ENCODE measurements at places on chromosomes 6 and 20.

DNA sequence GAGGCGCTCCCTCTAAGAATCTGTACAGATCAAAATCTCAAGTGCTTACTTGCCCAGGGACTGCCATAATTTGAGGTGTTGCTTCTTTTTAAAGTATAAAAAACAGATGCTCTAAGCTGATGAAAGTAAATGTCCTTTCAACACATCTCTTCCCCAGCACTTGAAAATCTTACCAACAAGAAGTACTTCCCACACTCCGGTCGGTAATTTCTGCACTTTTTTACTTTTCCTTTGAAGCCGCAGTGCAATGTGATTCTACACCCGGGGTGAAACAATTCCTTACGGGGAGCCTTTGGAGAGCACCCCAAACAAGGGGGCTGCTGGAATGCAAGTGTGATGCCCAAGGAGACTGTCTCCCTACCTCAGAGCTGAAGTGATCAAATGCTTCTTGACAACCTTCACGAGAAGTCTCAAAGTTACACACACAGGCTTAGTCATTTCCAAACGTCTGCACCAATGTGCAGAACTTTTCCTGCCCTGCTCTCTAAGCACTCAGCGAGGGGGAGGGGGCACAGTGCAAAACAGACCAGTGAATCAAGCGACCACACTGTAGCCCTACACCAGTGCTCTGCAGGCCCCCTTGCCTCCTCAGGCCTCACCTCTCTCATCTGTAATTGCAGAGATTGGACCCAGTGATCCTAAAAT, 56.7 kb downstream of the ATXN1 start:
- DNase-seq = no peak

- DNase-seq = no peak
Measured at GRCh38 chr20:46807998-46808397, 86.6 kb upstream of the EYA2 start.

GRCh38 chr20:48685300-48685699, 142.5 kb downstream of the PREX1 start:
- no peak for DNase-seq

GRCh38 chr6:142914937-142915697, 29.9 kb downstream of the HIVEP2 start:
- no peak for DNase-seq

- DNase-seq = no peak
Measured at GRCh38 chr6:41430875-41431274, 95.5 kb downstream of the NCR2 start.

DNA sequence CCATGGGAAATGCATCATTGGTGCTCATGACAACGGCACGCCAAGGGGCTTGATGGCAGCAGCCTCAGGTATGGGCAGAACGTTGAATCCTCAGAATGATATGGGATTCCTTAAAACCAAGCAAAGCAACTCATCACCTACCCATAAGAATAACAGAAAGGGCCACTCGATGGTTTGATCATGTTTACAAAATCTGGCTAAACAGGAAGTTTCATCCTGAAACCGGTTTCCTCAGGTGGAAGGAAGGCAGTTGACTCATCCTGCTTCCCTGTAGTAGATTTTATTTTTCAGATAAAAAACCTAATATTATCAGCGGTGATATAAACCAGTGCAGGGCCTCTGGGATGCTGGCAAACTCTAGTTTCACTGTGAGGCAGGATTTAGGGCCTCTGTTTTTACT, 136.9 kb upstream of the AGPAT4 start:
- DNase-seq = no peak

- DNase-seq = no peak
Measured at GRCh38 chr6:132465530-132466485, 47.1 kb downstream of the STX7 start.

DNA sequence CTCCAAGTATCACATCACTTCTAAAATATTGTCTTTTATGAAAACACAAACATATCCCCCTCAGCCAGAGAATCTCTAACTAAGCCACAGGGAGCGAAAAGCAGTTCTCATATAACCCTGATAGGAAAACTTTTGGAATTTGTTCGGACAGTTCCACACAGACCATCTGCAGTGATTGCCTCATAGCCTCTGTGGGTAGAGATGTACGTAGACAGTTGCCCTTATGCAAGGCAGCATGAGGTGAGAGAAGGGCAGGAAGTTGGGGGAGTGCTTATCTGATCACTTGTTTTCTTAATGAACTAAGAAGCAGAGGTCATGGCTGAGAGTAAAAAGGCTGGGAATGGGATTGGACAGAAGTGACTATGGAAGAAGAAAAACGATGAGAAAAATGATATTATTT, 39.6 kb downstream of the SLC23A2 start:
- no peak for DNase-seq

GRCh38 chr20:48772183-48772976, 55.4 kb downstream of the PREX1 start:
- DNase-seq = no peak

DNA sequence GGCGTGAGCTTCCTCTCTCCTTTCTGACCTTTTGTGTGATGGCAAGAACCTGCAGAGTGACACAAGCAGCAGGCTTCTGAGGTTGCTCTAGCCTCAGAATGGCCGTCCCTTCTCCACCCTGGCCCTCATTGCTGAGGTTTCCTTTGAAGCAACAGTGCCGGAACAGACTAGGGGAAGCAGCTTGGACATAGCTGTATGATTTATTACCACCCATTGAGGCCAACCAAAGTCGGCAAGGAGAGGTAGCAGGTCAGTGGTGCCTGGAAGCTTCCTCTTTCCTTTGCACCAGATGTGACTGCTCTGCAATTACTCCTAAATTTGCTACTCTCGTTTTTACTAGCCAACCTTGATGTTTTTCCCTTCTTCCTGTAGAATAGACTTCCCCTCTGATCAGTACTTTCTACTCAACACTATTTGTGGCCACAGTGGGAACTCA, 31.4 kb downstream of the PTPN1 start:
- DNase-seq = no peak

DNA sequence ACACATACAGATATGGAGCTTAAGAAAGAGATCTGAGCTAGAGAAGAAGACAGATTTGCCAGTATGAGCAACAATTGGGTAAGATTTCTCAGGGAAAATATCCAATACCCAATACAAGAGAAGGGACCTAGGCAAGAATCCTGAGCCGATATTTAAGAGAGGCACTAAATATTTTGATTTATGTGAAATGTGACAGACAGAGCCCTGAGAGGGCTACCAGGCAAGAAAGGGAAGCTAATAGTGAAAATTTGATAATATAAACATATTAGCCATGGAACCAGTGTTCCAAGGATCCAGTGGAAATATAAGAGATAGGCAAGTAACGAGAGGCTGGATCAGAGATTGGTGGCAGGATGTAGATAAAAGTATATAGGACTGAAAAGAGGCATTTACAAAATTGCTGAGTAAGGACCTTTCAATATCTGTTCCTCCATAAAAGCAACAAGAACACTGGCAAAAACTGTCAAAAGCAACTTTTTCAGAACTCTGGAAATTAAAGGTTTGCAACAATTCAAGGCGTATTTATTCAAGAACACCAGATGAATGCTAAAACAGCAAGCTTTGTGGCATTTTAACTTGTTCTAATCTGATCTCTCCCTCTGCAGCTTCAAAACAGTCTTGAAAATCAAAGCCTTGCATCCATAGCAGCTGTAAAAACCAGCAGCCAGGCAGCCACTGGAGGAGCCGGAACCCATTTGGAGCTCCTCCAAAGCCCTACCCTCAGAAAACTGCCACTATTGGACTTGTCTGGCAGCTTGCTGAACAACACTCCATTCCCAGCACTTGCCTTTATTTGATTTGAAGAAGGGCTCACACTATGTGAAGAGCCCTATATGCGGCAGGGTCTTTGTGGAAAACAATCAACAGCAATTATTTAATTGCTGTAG, 58.8 kb downstream of the REV3L start:
- peak; percentile 41 for DNase-seq

- no peak for DNase-seq
Measured at GRCh38 chr20:1536893-1537730, 20.4 kb downstream of the SIRPD start.

DNA sequence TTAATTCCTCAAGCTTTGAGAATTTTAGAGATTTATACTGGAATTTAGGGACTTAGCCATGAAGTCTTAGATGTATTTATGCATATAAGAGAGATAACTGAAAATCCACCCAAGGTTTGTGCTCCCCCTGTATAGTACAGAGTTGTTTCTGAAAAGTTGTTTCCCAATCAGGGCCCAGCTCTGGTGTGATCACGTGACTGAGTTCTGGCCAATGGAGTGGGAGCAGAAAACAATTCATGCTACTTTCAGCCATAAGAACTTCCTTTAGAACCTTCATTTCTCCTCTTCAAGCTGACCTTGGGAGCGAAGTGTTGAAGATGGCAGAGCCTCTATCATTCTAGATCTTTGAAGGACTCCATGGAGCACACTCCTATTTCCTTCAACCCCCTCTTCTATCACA, 151.0 kb downstream of the RCAN2 start:
- no peak for DNase-seq

DNA sequence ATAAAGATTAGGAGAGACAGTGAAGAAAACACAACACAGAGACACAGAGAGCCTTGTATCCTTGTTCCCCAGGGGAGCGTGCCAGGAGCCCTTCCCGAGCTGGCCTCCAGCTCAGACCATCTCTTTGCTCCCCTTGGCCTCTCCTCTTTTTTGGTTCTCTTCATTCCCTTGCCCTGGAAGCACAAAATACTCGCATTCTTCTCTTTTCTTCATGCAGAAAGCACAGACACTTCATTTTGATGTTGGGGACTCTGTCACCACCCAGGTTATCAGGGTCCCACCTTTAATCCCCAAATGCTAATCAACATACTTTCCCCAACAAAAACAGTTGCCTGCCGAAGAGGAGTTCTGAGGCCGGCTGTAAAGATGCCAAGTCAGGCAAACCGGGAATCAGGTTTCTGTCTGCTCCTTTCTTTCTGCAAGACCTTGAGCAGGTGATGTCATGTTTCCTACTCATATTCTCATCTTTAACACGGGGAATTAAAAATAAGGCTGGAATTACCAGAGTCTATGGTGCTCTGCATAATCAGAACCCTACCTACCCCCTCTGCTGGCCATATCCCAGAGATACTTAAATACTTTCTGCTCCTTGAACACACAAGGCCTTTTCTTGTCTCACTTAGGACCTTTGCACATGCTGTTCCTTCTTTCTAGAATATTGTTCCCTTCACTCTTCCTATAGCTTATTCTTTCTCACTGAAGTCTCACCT, 21.7 kb downstream of the TGM6 start:
- no peak for DNase-seq

GRCh38 chr6:104788400-104788799, 71.3 kb downstream of the HACE1 start:
- DNase-seq = no peak

DNA sequence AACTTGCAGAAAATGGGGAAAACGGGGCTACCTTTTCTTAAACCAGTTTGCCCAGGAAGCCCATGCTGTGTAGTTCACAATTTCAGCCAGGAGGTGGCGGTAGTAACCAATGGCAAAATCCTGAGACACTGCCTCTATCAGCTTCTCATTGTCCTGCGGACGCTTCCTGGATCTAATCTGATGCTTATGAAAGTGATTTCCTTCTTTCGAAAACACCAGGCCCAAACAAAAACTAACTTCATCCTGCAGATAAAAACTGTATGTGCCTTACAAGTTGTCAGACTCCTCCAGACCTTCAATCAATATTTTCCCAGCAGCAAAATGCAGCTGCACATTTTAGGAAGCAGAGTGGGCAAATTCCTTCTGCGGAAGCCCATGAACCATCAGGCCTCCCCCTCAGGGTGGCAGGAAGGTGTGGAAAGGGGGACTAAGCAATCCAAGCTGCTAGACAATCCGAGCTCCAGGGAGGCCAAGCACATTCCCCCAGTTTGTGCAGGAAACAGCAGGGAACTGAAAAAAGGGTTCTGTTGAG, 88.5 kb downstream of the LY86 start:
- DNase-seq = peak; percentile 40

DNA sequence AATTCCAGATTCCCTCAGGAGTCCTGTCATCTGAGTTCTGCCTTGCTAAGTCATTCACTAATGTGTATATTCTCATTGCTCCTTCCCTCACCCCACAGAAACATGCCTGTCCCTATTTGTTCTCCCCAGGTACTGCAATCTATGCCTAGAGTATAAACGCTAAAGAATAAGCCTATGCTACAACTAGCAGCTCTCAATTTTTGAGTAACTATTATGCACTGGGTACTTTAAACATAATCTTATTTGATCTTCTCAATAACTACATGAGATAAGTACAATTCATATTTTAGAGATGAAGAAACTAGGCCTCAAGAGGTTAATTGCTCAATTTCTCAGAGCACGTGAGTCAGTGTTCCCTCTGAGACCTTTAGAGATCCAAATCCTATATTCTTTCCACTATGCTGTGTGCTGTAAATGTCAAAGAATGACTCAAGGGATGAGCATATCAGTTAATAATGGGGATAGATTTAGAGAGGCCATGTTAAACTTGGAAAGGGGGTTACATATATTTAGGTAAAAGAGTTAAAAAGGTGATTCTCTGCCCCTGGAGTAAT, 423.8 kb upstream of the ADGRB3 start:
- DNase-seq = no peak

- no peak for DNase-seq
Measured at GRCh38 chr6:135088818-135089809, 34.5 kb upstream of the HBS1L start.

- no peak for DNase-seq
Measured at GRCh38 chr6:159213405-159213804, 44.2 kb downstream of the FNDC1 start.

DNA sequence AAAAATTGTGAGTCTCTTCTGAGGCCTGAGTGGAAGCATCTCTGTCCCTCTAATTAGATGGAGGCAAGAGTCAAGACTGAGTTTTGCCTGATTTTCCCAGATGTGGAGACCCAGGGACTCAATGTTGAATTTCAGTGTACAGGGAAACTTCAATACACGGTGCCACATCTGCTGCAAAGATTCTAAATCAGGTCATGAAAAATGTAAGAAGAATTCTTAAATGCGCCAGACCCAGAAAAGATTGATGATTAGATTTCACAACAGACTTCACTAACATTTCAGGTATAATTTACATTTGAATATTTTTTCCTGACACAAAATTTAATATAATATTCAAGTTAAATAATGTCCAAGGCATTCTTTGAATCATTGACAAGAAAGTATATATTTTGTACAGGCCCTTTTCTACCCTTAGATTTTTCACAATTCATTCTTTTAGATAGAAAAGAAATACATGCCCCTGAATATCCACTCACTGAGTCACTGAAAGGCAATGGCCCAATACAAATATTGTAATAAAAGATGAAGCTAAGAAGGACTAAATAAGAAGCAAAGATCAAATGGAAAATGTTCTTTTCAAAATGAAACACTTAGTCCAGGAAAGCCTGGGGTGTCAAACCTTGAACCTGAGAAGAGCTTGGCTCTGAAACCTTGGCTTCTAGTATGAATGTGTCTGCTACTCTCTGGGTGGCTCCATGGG, 18.2 kb upstream of the HDGFL1 start:
- DNase-seq = no peak

- DNase-seq = no peak
Measured at GRCh38 chr6:140061110-140062042, 686.9 kb upstream of the CITED2 start.

DNA sequence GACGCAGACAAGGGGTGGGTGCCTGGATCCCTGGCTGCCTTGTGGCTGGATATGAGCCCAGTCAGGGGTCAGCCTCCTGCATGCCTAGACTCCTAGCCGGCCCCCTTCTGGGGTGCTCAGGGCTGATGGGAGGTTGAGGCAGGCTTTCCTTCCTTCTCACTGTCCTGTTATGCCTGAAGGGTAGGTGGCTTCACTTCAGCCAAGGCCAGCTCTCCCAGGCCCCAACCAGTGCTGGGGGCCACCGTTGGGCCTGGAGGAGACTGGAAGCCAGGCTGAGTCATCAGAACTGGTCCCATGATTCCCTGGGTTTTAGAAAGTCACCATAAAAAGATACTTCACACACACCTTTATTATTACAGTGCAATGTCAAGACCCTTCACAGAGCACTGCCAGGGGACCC, 2.9 kb upstream of the POU5F1 start:
- no peak for DNase-seq
